ENCODE measurements at places on chromosomes 5 and 9.

DNA sequence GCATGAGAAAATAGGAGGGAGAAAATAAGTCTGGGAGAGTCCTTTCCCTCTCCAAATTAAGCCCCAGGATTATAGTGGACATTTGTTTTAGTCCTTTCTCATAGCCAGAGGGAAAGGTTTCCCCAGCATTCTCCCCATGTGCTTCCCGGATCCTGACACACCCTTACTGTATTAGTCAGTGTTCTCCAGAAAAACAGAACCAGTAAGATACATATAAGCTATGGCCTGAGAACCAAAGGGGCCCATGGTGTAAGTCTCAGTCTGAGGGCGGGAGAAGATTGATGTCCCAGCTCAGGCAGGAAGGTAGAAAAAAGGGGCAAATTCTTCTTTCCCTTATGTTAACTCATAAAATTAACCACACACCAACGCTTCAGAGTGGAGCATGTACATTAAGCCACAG lies 25.6 kb upstream of the SPATA31D4 start:
- no peak for DNase-seq

- DNase-seq = no peak
Observed at GRCh38 chr5:56822981-56823380, 7.6 kb downstream of the MAP3K1 start.

DNA sequence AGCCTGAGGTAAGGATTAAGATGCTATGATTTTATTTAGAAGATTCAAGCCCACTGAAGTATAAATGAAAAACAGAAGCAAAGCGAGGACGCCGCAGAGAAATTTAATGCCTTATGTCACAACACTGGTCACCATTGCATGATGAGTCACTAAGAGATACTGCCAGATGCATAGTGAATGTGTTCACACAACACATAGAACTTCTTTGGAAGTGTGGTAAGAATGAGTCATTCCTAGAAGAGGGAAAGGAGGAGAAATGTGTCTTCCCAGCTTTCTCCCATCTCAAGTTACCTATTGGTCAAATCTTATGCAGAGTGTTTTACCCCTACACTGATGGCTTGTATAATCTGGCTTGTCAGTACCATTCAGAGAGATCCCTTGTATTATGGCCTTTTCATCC lies 465.3 kb upstream of the ARRDC3 start:
- DNase-seq = no peak

DNA sequence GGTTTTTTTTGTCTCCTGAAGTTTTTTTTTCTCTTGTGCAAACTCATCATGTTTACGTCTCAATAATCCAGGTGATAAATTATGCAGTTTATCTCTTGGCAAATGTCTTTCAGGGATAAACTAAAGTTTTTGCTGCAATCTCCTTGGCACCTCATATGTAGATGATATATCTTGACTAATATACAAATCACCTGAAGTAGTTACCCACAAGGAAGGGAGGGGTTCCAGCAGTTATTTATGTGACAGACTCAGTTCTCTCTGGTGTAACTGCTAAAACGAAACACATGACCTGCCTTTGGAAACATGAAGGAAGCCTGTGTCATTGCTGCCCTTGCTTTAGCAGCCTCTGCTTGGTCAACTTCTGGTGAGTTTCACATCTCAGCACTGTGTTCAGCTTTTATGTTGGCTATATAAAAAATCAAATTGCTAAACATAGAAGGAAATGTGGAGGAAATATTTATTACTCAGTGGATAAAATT lies 39.3 kb upstream of the KIAA1958 start:
- DNase-seq = no peak

DNA sequence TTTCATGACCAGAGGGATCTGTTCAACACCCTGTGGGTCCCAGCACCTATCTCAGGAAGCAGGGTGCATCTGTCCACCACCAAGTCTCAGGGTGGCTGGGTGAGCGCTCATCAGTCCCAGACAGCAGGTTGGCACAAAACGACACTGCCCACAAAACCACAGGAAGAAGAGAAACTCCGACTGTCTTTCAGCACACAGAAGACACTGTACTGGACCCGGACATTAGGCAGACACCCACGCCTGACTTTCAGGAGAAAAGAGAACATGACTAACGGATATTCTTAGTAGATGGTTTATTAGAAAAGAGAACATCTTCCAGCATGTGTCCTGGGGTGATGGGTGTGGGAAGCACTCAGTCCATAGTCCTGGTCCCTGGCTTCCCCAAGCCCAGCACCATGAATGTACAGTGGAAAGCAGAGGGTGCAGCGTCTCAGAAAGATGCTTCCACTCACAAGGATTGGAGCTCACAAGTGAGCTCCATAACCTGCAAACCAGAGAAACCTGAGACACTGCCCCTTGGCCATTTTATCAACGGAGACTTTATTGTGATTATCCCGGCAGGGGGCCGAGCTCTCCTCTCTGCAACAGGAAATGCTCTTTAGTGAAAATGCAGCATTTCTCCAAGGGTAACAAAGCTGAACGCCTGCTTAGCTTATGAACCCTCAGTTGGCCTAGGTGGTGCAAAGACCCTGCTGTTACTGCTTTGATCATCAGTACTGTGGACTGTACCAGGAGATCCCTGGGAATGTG lies 35.8 kb upstream of the LCP2 start:
- DNase-seq = no peak
